ENCODE measurements at places on chromosomes 4 and X. TPM values are rescaled to one million over a fixed set of nuclear protein-coding genes. Genes with fewer than 3 reads are reported as not detected.

DNA sequence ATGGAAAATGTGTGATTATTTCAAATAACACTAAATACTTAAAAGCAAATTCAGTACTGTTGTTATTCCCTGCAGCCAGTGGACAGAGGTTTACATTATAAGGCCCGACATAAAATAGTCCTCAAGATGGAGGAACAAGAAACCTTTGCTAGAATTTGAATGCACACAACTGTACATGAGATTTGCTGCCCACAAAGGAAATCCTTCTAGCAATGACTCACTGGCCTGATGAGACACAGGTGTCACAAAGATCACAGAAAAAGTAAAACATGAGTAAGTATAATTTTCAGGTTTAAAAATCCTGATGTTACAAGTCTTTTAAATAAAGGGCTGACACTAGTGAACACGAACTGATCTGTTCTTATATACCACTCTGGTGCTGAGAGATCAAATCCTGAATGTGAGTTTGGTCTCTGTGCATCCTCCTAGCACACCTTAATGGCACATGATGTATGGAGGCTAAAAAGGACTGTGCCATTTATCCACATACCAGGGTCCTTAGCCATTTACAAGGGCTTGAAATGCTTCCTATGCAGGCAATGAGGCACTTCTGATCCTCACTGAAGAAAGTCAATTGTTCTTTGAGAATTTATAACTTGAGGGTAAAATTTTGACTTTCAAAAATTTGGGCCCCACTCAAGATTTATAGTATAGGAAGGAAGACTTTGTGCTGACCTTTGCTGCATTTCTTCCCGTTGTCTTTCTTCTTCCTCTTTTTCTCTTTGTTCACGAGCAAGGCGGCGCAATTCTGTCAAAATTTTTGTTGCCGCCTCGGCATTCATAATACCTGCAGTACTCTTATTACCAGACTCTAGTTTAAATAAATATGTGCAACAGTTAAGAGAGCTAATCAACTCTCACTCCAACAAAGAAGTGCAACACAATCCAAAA, 23.0 kb downstream of the MAP7D3 start:
- H3K4me1 ChIP-seq = no peaks in the 10 kb centered on the region
- H3K36me3 ChIP-seq = peaks cover 30% of the 10 kb centered on the region
- H3K4me3 ChIP-seq = no peak overlapping the region
- no peaks in the 10 kb centered on the region for H3K27me3 ChIP-seq

CT45A3 gene
- total RNA-seq = not detected

- H3K27me3 ChIP-seq = no peaks in the 10 kb centered on the region
- no peaks in the 10 kb centered on the region for H3K36me3 ChIP-seq
- 0 out of 2 replicates have a peak, but pooled peaks cover under 1% of the 10 kb centered on the region for H3K4me1 ChIP-seq
Measured at GRCh38 chr4:89746377-89746776, 90.6 kb downstream of the SNCA start.

NAA11 gene
- not detected for total RNA-seq

GRCh38 chrX:106935175-106935574, 15.0 kb downstream of the CLDN2 start:
- no peak overlapping the region for H3K27ac ChIP-seq
- H3K4me1 ChIP-seq = no peaks in the 10 kb centered on the region
- H3K4me3 ChIP-seq = no peak overlapping the region
- DNase-seq = no peak
- H3K27me3 ChIP-seq = no peaks in the 10 kb centered on the region

DNA sequence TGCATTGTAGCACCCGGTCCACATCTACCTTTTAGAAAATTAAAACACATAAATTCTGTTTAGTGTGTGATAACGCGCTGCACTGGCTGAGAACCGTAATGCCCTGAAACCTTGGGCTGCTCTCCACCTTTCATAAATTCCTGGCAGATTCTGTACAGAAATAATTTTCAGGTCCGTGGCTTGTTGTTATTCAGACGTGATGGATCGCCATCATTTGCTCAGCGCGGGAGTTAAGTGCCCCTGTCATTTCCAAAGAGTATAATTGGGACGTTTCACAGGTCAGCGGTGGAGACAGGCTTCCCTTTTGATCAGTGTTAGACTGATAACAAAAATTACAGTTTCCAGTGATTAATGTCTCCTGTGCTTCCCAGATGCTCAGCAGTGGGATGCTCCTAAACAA, 16.5 kb downstream of the UVSSA start:
- no peak for DNase-seq
- H3K4me3 ChIP-seq = no peak overlapping the region
- peaks cover 11% of the 10 kb centered on the region for H3K4me1 ChIP-seq
- peaks cover 3% of the 10 kb centered on the region for H3K36me3 ChIP-seq
- no peaks in the 10 kb centered on the region for H3K27me3 ChIP-seq

DNA sequence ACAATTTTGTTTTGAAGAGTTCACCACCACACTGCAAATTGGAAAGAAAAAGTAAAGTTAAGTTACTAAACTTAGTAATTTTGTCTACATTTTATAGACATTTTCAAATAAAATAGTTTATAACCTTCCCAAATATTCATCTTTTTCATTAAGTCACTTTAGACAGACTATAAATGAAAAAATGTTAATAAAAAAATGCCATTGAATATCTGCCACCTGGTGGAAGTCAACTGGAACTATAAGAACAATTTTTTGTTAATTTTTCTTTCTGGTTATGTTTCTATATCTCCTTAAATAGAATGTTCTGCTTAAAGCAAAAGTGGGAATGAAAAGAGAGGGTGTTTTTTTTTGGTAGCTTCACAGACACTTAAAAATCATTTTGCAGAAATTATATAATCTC, 534.4 kb upstream of the PCDH10 start:
- no peak overlapping the region for H3K4me3 ChIP-seq
- no peak overlapping the region for H3K27ac ChIP-seq
- H3K36me3 ChIP-seq = peaks cover 37% of the 10 kb centered on the region
- no peaks in the 10 kb centered on the region for H3K4me1 ChIP-seq
- DNase-seq = no peak

- H3K4me1 ChIP-seq = 0 out of 2 replicates have a peak, but pooled peaks cover 2% of the 10 kb centered on the region
- H3K27me3 ChIP-seq = no peaks in the 10 kb centered on the region
- H3K27ac ChIP-seq = no peak overlapping the region
Measured at GRCh38 chr4:6873291-6873690, 36.3 kb upstream of the TBC1D14 start.

GRCh38 chr4:139560406-139561104, 4.5 kb upstream of the SETD7 start:
- H3K27me3 ChIP-seq = peaks cover 63% of the 10 kb centered on the region
- H3K4me3 ChIP-seq = no peak overlapping the region
- DNase-seq = peak; percentile 26
- H3K36me3 ChIP-seq = no peaks in the 10 kb centered on the region
- no peak overlapping the region for H3K27ac ChIP-seq

DNA sequence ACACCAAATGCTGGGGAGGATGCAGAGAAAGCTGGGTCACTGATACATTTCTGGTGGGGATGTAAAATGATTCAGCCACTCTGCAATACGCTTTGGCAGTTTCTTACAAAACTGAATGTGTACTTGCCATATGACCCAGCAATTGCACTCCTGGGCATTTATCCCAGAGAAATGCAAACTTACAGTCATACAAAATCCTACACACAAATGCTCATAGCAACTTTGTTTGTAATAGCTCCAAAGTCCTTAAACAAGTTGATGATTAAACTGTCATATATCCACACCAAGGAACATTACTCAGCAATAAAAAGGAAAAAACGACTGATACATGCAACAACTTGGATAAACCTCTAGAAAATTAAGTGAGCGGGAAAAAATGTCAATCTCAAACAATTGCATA, 12.3 kb downstream of the MID1 start:
- peaks cover 80% of the 10 kb centered on the region for H3K4me1 ChIP-seq
- DNase-seq = no peak
- no peaks in the 10 kb centered on the region for H3K36me3 ChIP-seq
- H3K4me3 ChIP-seq = no peak overlapping the region
- peak overlapping the region; percentile 65 for H3K27ac ChIP-seq
- no peaks in the 10 kb centered on the region for H3K27me3 ChIP-seq

- H3K36me3 ChIP-seq = 0 out of 2 replicates have a peak, but pooled peaks cover 3% of the 10 kb centered on the region
- no peaks in the 10 kb centered on the region for H3K27me3 ChIP-seq
- no peak overlapping the region for H3K4me3 ChIP-seq
- no peak for DNase-seq
- peaks cover 20% of the 10 kb centered on the region for H3K4me1 ChIP-seq
Measured at GRCh38 chr4:94909645-94910044, 151.9 kb downstream of the BMPR1B start.

GRCh38 chr4:142567620-142568451, 278.3 kb downstream of the INPP4B start:
- H3K36me3 ChIP-seq = no peaks in the 10 kb centered on the region
- H3K4me1 ChIP-seq = peaks cover 22% of the 10 kb centered on the region
- no peak overlapping the region for H3K27ac ChIP-seq
- no peak overlapping the region for H3K4me3 ChIP-seq
- H3K27me3 ChIP-seq = no peaks in the 10 kb centered on the region

- DNase-seq = no peak
- peaks cover 13% of the 10 kb centered on the region for H3K36me3 ChIP-seq
- no peaks in the 10 kb centered on the region for H3K4me1 ChIP-seq
- no peak overlapping the region for H3K27ac ChIP-seq
- H3K27me3 ChIP-seq = no peaks in the 10 kb centered on the region
- no peak overlapping the region for H3K4me3 ChIP-seq
Measured at GRCh38 chr4:169493164-169493524, 119.2 kb downstream of the NEK1 start.

GRCh38 chr4:105674011-105674410, 34.5 kb downstream of the INTS12 start:
- H3K27ac ChIP-seq = no peak overlapping the region
- DNase-seq = no peak
- no peaks in the 10 kb centered on the region for H3K27me3 ChIP-seq
- H3K36me3 ChIP-seq = no peaks in the 10 kb centered on the region
- no peak overlapping the region for H3K4me3 ChIP-seq

LRAT gene
- 37.7 TPM for total RNA-seq

DNA sequence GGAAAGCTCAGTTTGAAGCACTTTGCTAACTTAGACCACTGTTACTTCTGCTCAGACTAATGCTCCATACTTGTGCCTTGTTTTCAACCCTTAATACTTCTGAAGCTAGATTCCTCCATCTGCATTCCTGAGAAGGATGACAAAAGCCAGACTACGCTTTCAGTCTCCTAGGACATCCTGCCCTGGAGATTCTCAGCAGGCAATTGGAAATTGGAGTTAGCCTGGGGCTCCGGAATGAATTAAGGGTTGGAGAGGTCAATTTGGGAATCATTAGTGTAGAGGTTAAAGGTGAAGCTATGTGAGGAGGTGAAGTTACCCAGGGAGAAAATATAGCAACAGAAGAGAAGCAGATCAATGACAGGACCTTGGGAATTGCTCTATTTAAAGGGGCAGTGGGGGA, 215.9 kb upstream of the MBNL3 start:
- no peak for DNase-seq
- H3K4me3 ChIP-seq = no peak overlapping the region
- H3K36me3 ChIP-seq = no peaks in the 10 kb centered on the region
- no peak overlapping the region for H3K27ac ChIP-seq
- peaks cover 23% of the 10 kb centered on the region for H3K4me1 ChIP-seq

GRCh38 chrX:103254171-103254824, 657 bp downstream of the TCEAL8 start:
- peak; percentile 82 for DNase-seq
- H3K27ac ChIP-seq = peak overlapping the region; percentile 99

DNA sequence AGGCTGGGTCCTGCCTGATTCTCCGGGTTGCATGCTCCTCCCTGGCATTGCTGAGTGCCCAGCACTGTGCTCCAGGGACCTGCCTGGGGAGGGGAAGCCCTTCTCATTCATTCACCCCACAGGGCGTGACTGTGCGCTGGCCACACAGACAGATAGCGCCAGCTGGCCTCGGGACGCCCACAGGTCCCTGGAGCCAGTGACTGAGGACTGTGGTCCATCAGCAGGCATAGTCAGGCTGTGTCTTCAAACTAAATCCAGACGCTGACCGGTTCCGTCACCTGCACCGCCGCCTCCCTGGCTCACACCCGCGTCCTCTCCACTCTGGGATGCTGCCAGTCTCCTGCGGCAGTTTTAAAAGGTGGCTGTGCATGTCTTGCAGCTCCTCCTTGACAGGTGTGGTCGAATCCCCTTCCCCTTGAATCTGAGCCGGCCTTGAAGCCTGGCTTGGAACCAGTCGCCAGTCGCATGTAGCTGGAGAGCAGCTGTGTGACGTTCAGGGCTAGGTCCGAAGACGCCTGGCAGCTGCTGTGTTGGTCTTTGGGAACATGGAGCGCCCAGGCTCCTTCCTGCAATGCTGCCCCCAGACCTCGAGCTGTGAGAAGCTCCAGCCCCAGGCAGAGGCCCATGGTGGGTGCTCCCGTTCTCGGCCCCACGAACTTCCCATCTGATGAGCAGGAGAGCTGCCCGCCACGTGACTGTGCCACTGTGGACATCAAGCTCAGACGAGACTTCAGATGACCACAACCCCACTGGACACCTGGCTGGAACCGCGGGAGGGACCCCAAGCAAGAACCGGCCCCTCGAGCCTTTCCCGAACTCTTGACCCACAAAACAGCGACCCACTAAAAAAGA, 94.1 kb downstream of the ADRA2C start:
- H3K27me3 ChIP-seq = peaks cover 5% of the 10 kb centered on the region
- peak overlapping the region; percentile 71 for H3K27ac ChIP-seq

GAB1 gene
- 18.7 TPM for total RNA-seq

- H3K27ac ChIP-seq = no peak overlapping the region
- DNase-seq = no peak
- no peaks in the 10 kb centered on the region for H3K27me3 ChIP-seq
- peaks cover 22% of the 10 kb centered on the region for H3K4me1 ChIP-seq
- H3K4me3 ChIP-seq = no peak overlapping the region
Measured at GRCh38 chrX:19765628-19766027, 121.8 kb downstream of the SH3KBP1 start.

DNA sequence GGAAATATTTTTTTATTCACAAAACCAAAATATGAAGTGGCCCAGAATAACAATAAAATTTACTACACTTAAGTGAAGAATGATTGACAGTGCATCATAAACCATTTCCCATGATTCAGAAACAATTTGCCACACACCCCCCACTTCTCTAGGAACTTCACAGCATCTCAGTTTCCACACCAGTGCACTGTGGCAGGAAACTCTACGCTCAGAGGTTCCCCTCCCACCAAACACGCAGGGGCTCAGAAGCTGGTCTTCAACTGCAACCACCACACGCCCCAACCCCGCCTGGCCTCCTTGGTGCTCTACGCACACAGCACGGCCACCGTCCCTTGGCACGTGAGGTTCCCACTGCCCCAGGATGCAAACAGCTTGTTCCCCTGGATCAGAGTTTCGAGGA, 63.7 kb downstream of the ZFYVE28 start:
- no peaks in the 10 kb centered on the region for H3K27me3 ChIP-seq
- H3K4me3 ChIP-seq = no peak overlapping the region
- peaks cover 2% of the 10 kb centered on the region for H3K4me1 ChIP-seq
- H3K27ac ChIP-seq = no peak overlapping the region
- no peaks in the 10 kb centered on the region for H3K36me3 ChIP-seq
